Right renal cortex interstitium (tissue), 3 donors: ENCODE measurements at places on chromosomes 3 and 15.

DNA sequence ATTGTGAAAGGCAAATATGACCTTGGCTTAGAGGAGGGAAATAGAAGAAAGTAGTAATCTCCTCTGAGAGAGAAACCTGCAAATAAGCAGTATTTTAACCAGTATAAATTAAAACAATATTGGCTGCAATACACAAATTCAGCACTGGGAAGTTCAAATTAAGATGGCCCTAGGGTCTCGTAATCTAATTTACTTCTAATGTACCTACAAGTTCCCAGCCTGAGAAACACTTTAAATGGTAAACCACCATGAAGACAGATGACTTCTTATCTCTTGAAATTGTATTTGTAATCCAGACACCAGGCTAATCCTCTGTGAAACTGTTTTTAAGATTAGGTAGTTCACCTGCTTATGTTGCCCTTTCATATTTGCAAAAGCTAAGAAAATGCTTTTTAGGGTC, 199.7 kb downstream of the CADPS start:
- DNase-seq: no peak

- DNase-seq: no peak
These were observed 246.5 kb upstream of the PLSCR5 start for GRCh38 chr3:146851665-146852064.

DNA sequence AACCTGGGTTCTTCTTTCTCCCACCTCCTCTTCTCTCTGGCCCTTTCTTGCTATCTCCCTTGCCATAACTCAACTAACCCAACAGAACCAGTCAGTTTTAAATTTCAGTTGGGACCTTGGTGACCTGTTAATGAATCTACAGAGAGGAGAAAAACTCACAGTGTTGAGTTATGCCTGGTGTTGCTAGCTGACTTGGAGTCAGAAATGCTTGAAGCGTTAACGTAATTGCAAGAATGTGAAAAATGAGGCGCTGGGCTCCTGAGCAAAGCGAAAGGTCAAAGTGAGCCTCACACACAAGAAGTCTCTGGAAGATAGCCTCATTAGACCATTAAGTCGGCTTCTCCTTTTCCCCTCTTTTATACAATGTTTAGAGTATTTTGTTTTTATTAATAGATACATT, 18.4 kb downstream of the MEIS2 start:
- no peak for DNase-seq

DNA sequence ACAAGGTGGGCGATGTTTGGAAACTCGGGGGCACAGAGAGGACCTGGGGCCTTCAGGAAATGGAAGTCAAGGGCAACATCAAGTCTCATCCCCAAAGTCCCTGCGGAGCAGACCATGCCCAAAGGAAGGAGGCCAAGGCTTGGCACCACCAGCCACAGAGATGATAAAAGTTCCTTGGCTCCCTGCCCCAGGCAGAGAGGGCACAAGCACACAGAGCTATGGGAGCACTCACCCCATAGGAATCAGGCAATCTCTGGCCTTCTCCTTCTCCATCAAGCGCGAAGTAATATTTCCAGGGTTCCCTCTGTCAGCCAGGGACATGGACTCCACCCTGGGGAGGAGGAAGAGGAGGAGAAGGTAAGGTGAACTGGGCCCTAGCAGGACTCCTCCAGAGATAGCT, 7.9 kb downstream of the ACAA1 start:
- DNase-seq: no peak
